ENCODE measurements at places on chromosomes 3 and 15. TPM values are rescaled to one million over a fixed set of nuclear protein-coding genes. Genes with fewer than 3 reads are reported as not detected.

- no peak for DNase-seq
These were observed 60.4 kb downstream of the CACNA2D2 start for GRCh38 chr3:50442945-50443579.

DNA sequence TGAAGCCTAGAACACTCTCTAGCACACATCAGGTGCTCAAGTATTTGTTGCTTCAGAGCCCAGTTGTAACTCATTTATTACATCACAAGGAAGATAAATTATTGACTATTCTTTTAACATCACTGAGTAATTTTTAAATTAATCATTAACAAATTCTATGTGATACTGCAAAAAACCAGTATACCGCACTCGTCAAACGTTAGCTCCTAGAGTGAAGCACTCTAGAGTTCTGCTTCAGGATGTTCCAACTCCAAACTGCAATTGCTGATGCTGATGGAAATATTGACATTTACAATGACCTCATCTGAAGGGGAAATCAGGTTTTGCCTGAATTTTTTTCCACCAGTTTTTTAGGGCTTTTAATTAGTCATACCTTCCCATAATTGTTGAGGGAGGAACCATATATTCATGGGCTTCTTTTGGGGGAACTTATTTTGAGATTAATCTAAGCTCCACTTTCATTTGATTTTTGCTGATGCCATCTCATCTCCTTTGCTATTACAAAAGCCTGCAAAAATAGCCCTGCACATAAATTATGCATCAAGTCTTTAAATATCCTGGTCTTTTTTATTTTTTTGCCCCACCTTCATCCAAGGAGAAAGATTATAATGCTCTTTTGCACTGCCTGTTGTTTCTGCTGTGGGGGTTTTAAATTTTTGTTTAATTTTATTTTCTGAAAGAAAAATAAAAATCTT, 123.0 kb upstream of the STAC start:
- no peak for DNase-seq

The WDR72 gene
- 1.1 TPM for total RNA-seq

DNA sequence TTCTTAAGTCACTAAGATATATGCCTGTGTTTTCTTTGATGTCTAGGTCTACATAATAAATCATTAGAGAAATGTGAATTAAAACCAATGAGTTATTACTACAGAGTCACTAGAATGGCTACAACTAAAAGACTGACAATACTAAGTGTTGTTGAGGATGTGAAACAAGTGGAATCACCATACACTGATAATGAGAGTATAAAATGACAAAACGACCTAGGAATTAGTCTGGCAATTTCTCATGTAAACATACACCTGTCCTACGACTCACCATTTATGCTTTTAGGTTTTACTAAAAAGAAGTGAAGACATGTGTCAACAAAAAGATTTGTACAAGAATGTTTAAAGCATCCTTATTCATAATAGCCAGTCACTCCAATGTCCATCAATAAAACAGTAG, 75.2 kb upstream of the SATB1 start:
- DNase-seq, result no peak

GRCh38 chr15:45287390-45287956, 35.4 kb downstream of the SLC28A2 start:
- DNase-seq, result no peak

GRCh38 chr3:31043184-31043819, 148.8 kb upstream of the GADL1 start:
- no peak for DNase-seq

DNA sequence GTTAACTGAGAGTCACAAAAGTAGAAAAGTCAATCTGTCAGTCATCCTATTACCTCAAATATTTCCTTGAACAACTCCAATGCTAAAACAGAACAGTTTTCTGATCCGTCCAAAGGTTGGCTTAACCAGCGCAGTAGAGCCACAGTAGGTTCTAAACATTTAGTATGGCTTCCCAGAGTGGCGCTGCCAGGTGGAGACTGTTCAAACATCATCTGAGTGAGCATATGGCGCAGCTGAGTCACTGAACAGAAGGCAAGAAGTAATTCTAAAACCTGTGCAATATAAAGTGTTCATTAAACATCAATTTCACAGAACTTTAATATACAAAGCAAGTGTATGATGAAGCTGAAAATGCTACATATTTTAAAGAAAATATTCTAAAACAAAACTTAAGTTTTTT, 19.9 kb downstream of the CIP2A start:
- DNase-seq, result no peak

DNA sequence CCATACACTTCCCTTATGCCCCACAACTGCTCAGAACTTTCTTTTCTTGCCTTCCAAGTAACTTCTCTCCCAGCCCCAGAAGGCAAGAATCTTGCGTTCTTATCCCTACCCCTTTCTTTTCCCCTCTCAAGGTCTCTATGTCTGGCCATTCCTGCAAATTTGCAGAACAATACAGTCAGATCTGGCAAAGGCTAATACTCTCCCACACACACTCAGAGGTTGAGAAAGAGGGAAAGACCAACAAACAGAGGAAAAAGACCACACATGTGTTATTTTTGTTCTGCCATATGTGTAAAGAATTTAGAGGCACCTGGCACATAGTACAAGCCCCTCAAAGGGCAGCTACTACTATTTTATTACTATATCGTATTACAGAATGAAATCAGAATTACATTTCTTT, 25.7 kb downstream of the GJD2 start:
- DNase-seq, result no peak

DNA sequence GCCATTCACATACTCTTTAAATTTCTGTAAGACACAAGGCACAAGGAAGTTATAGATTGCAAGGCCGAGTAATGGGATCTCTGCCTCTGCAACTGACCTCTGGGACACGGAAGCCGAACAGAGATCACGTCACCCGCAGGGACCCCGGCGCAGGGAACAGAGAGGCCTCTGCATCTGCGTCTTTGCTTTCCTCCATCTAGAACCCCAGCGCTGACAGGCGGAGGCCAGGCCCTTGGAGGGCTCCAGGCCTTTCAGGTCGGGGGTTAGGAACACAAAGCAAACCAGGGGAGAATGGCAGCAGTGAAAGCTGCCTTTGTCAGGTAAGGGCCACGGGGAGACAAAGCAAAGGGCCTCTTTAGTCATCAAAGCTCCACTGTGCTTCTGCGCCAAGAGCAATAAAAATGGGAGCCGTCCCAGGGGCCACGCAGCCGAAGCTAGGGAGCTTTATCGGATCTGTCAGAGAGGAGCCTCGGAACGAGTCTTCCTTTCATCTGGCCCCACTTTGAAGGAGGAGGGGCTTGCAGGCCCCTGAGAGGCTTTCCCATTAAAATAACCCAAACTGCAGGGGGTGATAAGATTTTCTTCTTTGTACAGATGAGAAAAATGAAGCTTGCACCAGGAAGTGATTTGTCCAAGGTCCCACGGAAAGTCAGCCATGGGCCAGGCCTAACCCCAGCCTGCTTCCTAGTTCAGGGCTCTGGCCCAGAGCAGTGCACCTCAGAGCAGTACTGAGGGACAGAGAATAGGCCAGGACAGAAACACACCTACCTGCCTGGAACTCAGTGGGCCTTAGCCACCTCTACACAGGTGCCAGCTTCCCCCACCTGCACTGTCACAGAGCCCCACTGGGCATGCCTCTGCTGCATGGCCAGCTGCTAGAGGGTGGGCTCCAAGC, 84.4 kb upstream of the RAD18 start:
- no peak for DNase-seq

DNA sequence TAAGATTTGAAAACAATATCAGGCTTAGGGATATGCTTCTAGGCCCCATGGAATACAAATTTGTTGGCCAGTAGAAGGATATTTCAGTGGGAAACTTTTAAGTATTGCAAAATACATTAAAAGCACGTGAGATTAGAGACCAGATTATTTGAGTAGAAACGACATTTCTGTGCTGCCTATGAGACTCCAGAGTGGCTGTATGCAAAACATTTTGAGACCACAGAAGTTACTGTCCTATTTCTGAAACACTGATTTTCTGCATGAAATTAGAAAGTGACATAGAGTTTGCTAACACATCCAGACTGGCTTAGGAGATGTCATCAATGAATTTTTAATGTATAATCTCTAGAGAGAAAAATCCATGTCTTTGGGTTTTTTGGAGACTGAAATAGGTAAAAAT, 99.8 kb downstream of the KCNH8 start:
- DNase-seq, result no peak

The FEZF2 gene
- not detected for total RNA-seq

The EXOG gene
- 5.1 TPM for total RNA-seq

DNA sequence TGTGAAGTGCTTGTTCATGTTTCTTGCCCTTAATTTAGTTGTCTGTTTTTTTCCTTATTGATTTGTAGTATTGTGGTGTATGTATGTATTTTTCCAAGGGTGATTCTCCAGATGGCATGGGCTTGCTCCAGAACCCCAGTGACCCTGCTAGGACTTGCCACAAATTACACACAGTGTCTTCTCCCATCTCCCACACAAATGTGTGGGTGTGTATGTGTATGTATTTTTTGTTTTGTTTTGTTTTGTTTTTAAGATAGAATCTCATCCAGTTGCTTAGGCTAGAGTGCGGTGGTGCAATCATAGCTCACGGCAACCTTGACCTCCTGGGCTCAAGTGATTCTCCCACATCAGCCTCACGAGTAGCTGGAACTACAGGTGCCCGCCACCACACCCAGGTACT, 36.2 kb upstream of the ARID3B start:
- no peak for DNase-seq

The CCDC39 gene
- not detected for total RNA-seq

The CACNA1D gene
- 17.1 TPM for total RNA-seq

DNA sequence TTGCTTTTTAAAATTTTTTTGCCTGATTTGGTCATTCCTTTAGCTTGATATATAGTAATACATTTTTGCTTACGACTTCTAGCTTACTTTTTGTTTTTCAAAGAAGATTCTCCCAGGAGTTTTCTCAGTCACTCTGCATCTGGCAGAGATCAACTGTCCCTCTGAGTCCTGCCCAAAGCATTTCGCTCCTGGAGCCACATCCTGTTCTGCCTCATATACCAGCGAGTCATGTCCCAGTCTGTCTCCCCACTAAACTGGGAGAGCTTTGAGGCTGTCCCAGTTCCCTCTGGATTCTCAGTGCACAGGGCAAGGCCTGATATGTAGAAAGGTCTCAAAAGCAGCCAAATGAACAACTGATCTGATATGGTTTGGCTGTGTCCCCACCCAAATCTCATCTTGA, 326.3 kb downstream of the ARRDC4 start:
- no peak for DNase-seq

GRCh38 chr3:11634081-11634635, 9.6 kb downstream of the VGLL4 start:
- DNase-seq, result no peak

The SLC38A3 gene
- not detected for total RNA-seq

DNA sequence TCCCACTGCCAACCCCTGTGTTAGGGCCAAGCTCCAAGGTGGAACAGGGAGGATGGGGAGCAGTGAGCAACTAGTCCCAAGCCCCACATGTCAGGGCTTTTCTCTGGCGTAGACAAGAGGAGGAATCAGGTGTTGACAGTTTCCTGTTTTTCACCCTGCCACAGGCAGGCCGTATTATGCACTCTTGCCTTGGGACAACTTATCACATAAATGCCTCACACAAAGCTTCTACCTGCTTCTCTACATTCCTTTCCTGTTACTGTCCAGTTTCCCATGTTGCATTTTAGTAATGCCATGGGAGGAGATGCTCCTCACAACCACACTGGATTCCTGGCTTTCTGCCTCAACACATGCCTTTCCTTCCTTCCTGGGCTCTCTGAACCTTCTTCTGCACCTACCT, 381.2 kb upstream of the ATP11B start:
- peak; percentile 22 for DNase-seq

DNA sequence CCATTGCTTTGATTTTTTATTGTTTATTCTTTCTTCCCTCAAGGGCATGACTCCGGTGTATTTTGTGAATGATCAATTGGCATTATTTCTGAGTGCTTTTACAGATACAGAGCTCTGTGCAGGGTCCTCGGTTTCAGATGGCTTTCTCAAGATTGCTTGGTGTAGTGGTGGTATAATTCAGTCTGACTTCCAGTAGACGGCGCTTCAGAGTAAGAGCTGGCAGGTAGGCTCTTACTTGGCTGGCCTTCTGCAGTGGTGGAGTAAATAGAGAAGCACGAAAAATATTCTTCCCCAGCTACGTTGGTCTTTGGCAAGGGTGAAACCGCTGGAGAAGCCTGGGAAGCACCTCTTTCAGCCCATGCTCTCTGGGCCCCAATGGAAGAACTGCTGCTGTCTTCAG, 723.0 kb upstream of the BCHE start:
- DNase-seq, result no peak

The GPR171 gene
- total RNA-seq, result not detected

GRCh38 chr3:177343122-177343625, 145.9 kb upstream of the TBL1XR1 start:
- DNase-seq, result no peak

All from HT-29 (cell line).